Activated CD4-positive, alpha-beta T cell treated with anti-CD3 and anti-CD28 coated beads, Interleukin-2, amount 10 ng/mL, durations not matched to agents 24 days and 14 days (primary cell): ENCODE measurements at places on chromosomes 4 and X.

DNA sequence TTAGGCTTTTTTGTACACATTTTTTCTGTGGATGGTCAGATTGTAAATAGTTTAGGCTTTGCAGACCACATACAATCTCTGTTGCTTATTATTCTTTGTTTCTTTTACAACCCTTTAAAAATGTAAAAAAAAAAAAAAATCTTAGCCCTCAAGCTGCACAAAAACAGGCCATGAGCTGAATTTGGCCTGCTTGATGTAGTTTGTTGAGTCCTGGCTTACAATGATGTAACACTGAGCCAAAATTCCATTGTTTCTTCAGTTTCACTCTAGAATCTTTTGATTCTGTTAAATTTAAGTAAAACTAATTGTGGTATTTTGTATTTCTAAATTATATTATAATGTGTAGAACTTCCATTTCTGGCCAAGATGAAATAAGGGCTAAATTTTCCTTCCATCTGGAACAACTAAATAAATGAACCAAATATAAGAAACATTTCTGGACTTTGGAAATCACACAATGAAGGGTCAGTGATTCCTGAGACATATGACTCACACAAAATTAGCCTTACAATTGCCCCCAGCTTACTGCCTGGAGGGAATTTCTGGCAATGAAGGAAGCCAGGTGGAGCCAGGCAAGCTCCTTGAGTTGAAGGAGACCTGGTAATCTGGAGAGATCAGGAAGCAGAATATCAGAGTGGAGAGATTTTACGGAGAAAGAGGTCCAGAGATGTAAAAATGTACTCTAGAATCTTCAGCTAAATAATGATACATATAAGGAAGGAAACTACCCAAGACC lies 29.8 kb downstream of the IQCM start:
- DNase-seq: no peak

- no peak for DNase-seq
Observed at GRCh38 chrX:123331349-123331748, 147.3 kb downstream of the GRIA3 start.

- DNase-seq: no peak
Observed at GRCh38 chr4:149823769-149824221, 8.2 kb upstream of the IQCM start.

GRCh38 chr4:74624351-74625151 lies 169.8 kb downstream of the BTC start:
- DNase-seq: no peak

DNA sequence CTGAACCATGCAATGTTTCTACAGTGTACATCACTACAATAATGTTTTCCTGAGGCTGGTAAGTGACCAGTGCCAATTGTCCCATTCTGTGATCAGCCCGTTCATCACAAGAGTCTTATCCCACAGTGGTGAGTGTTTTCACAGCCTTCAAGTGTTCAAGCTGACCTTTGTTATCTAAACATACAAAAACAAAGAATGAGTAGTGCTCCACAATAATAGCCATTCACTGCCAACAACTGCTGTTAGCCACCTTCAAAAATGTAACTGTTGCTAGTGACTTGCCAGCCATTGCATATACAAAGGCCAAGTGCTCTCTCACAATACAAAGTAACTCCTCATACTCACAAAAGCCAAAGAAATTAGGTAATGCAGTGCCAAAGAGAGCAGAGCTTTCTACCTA lies 1084.1 kb downstream of the FAM133A start:
- no peak for DNase-seq

GRCh38 chr4:3640587-3640962 lies 108.4 kb upstream of the LRPAP1 start:
- DNase-seq: no peak

DNA sequence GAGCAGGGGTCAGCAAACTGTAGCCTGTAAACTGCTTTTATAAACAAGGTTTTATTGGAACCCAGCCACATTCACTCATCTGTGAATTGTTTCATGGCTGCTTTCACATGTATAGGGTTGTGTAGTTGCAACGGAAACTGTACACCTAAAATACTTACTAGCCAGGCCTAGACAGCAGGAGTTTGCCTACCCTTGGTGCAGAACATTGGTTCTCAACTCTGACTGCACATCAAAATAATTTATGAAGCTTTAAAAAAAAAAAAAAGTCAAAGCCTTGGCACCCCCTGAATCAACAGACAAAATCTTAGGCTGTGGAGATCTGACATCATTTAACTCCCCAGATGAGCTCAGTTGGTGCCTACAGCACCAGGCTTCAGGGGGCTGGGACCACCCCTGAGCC lies 27.8 kb downstream of the ADGRA3 start:
- no peak for DNase-seq

GRCh38 chrX:42628471-42628870 lies 149.5 kb downstream of the PPP1R2C start:
- no peak for DNase-seq

GRCh38 chr4:184647266-184648053 lies 1.8 kb downstream of the CASP3 start:
- no peak for DNase-seq
